ENCODE measurements at places on chromosomes 16 and 17. TPM values are rescaled to one million over a fixed set of nuclear protein-coding genes. Genes with fewer than 3 reads are reported as not detected.

Gene LITAFD
- not detected for total RNA-seq

GRCh38 chr17:11209906-11210305 lies 31.1 kb upstream of the SHISA6 start:
- peaks cover 8% of the 10 kb centered on the region for H3K36me3 ChIP-seq
- no peaks in the 10 kb centered on the region for H3K4me1 ChIP-seq
- no peaks in the 10 kb centered on the region for H3K27me3 ChIP-seq
- no peak for DNase-seq
- H3K4me3 ChIP-seq: no peak overlapping the region
- H3K27ac ChIP-seq: no peak overlapping the region

DNA sequence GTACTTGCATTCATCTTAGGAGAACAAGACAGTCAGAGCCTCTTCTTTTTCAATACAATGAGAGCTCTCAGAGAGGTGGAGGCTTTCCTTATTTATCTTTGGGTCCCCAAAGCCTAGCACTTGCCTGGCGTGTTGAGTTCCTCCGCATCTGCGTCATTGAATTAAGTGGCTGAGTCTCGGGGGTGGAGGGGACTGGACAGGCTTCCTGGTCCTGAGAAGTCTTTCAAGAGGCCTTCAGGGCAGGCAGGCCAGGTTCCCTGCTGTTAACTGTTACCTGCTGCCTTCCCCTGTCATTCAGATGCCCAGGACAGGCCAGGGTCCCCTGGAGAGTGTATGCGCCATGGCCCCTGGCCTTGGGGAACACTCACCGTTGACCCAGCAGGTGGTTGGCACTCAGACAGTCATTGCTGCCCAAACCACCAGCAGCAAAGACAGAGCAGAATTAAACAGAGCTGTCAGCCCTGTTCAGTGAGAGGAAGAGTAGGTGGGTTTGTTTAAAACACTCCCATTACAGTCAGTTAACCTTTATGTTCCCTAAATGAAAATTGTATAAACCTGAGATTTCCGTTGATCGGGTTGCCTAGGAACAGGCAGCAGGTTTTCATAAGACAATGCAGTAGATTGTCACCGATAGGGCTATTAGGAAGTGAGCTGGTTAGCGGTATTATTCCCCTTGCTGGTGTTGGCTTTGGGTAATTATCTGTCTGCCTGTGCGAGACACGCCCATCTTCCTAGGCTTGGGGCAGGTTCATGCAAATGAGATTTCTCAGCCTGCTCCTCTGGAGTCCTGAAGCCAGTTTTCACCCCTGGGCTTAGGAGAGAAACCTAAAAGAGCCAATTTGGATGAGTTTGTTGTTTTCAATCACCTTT lies 132.7 kb downstream of the CCDC182 start:
- peaks cover 14% of the 10 kb centered on the region for H3K36me3 ChIP-seq
- H3K27me3 ChIP-seq: no peaks in the 10 kb centered on the region
- 0 out of 2 replicates have a peak, but pooled peaks cover 5% of the 10 kb centered on the region for H3K4me1 ChIP-seq
- no peak for DNase-seq
- no peak overlapping the region for H3K4me3 ChIP-seq

- no peaks in the 10 kb centered on the region for H3K27me3 ChIP-seq
- no peak overlapping the region for H3K4me3 ChIP-seq
- no peaks in the 10 kb centered on the region for H3K36me3 ChIP-seq
- no peaks in the 10 kb centered on the region for H3K4me1 ChIP-seq
- no peak overlapping the region for H3K27ac ChIP-seq
Observed at GRCh38 chr16:7397901-7398300, 65.3 kb downstream of the RBFOX1 start.

Measured in HFFc6 (cell line).